Activated CD4-positive, alpha-beta T cell treated with anti-CD3 and anti-CD28 coated beads, Interleukin-2, amount 10 ng/mL, durations not matched to agents 7 days and 5 days (primary cell): ENCODE measurements at places on chromosomes 4 and X. TPM values are rescaled to one million over a fixed set of nuclear protein-coding genes. Genes with fewer than 3 reads are reported as not detected.

C4orf51 gene
- not detected for total RNA-seq

- DNase-seq = no peak
These were observed 46.8 kb downstream of the SULT1B1 start for GRCh38 chr4:69713593-69713992.

DNA sequence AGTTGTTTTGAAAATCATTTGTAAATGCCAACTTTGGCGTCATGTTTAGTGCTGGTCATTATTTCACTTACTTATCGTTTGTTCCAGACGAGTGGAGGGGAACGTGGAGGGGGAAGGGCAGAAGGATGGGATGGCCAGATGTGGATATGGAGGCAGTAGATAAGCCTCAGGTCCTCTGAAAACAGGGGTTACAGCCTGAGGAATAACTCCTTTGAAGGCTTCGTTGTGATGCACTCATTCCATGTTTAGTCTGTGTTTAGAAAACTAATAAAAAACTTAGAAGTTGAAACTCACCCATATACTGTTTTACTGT is 1.1 kb downstream of the MOB1B start:
- no peak for DNase-seq

USP51 gene
- total RNA-seq = 1.8 TPM

RIBC1 gene
- 1.4 TPM for total RNA-seq

DNA sequence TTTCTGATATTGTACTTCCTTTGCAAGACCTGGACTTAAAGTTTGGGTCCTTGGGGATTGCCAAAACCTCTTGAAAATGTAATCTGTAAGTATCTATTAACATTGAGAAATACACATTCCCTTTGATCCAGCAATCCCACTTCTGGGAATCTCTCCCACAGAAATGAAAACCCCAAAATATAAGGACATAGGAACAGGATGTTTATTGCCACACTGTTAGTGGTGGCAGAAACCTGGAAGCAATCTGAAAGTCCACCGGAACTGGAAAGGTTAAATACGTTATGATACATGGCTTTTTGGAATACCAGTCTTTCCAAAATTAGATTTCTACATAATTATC is 71.2 kb upstream of the STX18 start:
- DNase-seq = no peak

- peak; percentile 20 for DNase-seq
These were observed 125.0 kb upstream of the TBL1X start for GRCh38 chrX:9339603-9340491.

GRCh38 chr4:100042235-100042634 is 92.2 kb upstream of the H2AZ1 start:
- DNase-seq = no peak

DNA sequence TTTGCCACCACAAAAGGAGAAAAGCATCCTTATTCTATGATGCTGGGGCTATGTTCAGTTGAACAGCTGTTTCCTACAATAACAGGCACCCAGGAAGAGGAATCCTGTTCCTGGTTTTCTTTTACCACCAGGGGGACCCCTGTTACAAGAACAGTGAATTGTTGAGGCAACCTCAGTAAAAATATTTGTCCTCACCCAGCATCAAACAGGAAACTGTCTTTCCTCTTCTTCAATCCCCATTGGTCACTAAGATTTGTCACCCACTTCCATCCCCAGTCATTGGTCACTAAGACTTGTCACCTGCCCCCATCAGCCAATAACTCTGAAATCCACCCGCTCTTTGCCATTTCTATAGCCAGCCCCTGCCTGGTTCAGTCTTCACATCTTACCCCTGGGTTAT is 143.5 kb upstream of the GALNT7 start:
- peak; percentile 47 for DNase-seq

GRCh38 chr4:650461-650860 is 23.6 kb downstream of the ATP5ME start:
- DNase-seq = no peak

DUX4 gene
- not detected for total RNA-seq

RBM46 gene
- total RNA-seq = not detected

- no peak for DNase-seq
These were observed 51.5 kb downstream of the NPY1R start for GRCh38 chr4:163280703-163281519.
